ENCODE measurements at places on chromosomes 4 and X.

GRCh38 chr4:80422727-80423404 lies 87.3 kb downstream of the CFAP299 start:
- DNase-seq, result no peak

DNA sequence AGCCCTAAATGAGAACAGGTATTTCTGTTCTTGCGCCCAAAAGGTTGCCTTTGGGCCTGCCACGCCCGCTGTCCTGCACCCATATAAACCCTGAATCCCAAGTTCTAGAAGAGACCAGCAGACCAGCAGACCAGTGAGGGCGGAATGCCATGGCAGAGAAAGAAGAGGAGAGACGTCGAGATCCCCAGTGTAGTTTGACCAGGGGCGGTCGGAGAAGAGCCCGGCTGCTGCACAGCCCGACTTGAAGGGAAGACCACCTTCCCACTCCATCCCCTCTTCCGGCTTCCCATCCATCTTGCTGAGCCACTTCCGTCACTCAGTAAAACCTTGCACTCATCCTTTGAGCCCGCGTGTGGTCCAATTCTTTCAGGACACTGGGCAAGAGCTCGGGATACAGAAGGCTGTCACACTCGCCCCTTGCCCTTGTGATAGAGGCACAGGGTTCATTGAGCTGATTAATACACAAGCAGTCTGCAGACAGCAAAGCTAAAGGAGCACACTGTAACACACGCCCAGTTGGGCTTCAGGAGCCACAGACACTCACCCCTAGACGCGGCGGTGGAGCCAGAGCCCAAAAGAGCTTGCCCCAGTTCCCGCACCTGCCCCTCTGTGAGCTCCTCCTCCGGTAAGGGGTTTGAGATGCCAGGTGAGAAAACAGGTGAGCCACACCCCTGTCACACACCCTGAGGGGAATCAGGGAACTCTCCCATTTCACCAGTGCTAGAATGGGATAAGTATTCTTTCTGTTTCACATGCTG lies 230.8 kb downstream of the PCDH10 start:
- DNase-seq, result no peak

- no peak for DNase-seq
These were observed 991.4 kb upstream of the SLIT2 start for GRCh38 chr4:19260346-19260745.

GRCh38 chrX:153388722-153389459 lies 12.3 kb downstream of the PNMA6E start:
- no peak for DNase-seq

DNA sequence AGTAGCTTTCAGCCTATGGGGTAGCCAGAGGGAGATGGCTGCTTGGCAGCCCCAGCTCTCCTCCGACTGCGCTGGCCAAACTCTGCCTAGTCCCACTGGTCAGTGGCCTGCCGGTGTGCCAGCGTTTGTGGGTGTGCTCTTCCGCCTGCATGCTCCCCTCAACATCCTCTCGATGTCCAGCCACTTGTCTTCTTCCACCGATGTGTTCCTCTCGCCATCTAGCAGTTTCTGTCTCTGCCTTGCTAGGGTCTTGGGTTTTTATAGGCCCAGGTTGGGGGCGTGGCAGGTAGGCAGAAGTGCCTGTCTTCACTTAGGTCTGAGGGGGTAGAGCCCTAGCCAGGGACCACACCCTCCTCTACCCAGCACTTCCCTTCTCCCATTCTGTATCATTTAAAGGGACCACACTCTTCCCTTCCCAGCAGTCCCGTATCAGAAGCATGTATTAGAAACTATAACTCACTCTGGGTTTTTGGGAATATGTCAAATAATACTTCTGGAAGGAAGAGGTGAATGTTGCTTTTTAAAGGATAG lies 124.4 kb downstream of the KDM6A start:
- DNase-seq, result no peak

DNA sequence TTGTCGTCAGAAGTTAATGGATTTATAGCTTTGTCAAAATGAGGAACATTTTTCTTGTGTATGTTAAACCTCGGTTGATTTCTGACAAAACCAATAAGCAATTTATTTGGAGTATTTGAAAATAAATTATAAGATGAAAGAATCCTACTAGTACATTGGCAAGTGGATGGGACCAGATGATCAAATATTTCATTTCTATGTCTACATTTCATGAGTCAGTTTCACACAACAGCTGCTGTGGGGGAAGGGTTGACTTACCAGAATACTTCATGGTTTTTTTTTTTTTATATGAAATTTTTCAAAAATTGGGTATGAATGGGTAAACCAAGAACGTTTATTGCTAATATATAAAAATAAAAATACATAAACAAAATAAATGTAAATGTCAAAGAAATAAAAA lies 39.4 kb downstream of the RAPGEF2 start:
- no peak for DNase-seq

DNA sequence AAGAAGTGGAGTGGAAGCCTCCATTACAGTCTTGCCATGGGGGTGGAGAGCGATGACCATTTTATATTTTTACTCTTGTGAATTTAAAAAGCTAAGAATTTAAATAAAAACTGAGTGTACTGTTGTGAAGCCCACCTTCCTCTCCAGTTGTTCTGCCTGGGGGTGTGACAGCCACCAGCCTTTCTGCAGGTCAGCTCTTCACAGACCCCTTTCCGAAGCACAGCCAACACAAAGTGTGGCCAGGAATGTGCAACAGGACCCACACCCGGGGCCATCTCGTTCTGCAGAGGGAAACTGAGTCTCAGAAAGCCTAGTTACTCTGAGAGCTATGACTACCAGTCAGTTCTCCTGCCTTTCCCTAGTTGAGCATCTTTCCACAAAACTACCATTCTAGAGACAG lies 1.4 kb downstream of the GRPEL1 start:
- no peak for DNase-seq

DNA sequence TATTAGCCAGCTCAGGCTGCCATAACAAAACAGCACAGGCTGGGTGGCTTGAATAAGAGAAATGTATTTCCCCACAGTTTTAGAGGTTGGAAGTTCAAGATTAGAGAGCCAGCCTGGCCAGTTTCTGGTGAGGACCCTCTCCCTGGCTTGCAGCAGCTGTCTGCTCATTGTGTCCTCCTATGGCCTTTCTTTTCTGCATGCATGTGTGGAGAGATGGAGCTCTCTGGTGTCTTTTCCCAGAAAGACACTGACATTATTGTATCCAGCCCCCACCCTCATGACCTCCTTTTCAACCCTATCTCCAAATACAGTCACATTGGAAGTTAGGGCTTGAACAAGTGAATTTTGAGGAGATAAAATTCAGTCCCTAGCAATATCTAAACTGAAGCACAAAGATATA lies 263.8 kb upstream of the PABPC4L start:
- DNase-seq, result no peak

DNA sequence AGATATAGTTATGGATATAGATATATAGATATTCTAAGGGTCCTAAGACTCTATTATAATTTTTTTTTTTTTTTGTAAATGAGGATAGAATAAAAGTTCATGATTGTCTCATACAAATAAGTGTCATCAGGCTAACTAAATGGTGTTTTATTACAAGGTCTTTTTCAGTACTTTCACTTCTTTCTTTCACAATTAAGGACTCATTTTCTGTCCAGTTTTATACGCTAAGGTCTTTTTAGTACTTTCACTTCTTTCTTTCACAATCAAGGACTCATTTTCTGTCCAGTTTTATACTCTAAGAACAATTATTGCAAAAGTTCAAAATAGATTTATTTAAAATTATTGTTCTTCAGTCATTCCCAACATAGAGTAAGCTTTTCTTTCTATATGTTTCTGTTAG lies 32.7 kb downstream of the RUFY3 start:
- no peak for DNase-seq

- no peak for DNase-seq
These were observed 72.3 kb downstream of the PRKG2 start for GRCh38 chr4:81142744-81143143.

- DNase-seq, result no peak
These were observed 33.1 kb upstream of the FGF5 start for GRCh38 chr4:80233390-80233789.

Data from stimulated activated CD4-positive, alpha-beta T cell treated with anti-CD3 and anti-CD28 coated beads, TNF-alpha, amount 100 ng/mL, for 48 hours (primary cell).